ENCODE measurements at places on chromosomes 5 and 9.

GRCh38 chr5:56160723-56161438, 72.2 kb downstream of the ANKRD55 start:
- no peak for DNase-seq

DNA sequence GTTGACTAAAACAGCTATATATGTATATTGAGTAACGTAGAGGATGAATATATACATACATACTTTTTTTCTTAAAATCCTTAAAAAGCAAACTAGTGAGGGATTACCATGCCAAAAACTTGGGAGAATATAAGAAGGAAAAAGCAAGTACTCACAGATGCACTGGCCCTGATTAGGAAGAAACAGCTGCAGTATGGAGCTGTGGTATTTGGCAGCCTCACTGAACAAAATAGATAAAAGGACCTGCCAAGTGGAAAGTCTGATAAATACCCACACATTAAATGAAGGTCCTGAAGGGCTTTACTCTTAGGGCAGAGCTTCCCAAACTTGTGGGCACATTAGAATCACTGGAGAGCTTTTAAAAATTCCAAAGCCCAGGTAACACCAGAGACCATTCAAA, 80.6 kb downstream of the FEM1C start:
- DNase-seq = no peak

GRCh38 chr5:116674881-116675625, 100.4 kb upstream of the SEMA6A start:
- DNase-seq = no peak

- no peak for DNase-seq
Observed at GRCh38 chr5:55520117-55520839, 14.5 kb downstream of the PLPP1 start.

- no peak for DNase-seq
Observed at GRCh38 chr9:73565833-73566465, 414.3 kb downstream of the ANXA1 start.

- no peak for DNase-seq
Observed at GRCh38 chr5:38551030-38552017, 5.1 kb downstream of the LIFR start.

DNA sequence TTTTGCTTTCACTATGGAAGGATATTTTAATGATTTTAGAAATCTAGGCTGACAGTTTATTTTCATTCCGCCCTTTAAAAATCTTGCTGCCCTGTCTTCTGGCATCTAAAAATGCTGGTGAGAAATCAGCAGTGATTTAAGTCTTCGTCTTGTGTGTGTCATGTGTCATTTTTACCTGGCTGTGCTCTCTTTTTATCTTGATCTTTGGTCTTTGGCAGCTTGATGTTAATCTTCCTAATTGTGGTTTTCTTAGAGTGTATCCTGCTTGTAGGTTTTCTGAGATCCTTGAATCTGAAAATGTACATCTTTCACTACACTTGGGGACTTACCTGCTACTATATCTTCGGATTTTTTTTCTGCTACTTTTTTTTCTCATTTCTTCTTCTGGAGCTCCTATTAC, 11.9 kb upstream of the LPCAT1 start:
- no peak for DNase-seq

DNA sequence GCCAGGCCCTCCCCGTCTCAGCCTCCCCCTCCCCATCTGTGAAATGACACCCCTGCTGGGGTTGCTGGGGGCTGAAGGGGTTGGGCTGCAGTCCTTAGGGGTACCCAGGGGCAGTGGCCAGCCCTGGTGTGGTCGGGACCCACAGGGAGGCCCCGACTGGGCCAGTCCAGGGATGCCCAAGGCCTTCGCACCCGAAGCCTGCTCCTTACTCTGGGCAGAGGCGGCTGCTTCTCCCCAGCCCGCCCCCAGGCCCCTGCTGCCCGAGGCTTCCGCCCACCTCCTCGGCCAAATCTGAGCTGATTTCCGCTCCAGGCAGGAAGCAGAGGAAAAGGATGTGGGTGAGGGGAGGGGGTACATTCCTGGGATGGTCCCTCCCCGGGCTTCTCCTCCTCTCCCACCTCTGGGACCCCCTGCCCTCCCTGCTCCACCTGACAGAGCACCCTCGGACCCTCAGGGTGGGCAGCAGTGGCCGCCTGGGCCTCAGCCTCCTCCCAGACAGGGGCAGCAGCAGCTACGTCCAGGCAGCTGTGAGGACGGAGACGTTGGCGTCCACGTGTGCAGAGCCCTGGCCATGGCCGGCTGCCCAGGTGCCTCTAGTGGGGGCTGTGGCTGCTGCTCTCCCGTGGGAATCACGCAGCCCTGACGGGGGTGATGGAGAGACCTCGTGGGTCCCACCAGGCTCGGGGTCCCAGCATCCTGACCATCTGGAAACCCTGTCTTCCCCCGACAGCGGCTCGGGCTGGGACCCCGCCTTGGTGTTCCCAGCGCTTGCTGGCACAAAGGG, 4.2 kb upstream of the NRARP start:
- no peak for DNase-seq

GRCh38 chr9:16152276-16153101, 599.6 kb downstream of the CCDC171 start:
- DNase-seq = no peak

- DNase-seq = no peak
Observed at GRCh38 chr5:135456238-135457099, 4.3 kb upstream of the TIFAB start.

DNA sequence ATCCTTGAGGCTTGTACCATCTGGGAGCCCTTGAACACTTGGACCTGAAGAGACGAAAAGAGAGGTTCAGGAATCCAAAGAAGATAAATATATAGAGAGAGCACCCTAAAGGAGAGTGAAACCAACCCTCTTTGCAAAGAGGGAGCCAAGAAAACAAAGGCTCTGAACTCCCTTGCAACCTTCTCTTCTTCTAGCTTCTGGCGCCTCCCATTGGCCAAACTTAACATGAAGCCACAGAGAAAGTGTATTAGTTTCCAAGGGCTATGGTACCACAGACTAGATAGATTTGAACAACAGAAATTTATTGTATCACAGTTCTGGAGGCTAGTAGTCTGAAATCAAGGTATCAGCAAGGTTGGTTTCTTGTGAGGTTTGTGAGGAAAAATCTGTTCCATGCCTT, 175.1 kb downstream of the HCN1 start:
- no peak for DNase-seq

DNA sequence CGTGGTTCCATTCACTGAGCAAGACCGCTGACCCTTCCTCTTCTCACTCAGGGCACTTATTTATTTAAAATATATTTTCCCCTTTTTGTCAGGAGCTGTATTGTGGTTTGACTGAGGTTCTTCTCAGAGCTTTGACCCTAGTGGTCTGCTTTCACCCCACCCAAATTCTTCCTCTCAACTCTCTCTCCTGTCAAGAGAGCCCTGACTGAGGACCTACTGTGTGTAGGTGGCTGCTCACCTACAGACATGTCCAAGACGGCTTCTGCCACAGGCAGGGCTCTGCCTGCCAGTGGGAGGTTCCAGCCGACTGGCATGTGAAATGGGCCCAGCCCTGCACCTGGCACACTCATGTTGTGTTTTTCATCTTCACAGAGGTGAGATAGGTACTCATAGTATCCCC, 5.2 kb downstream of the DCANP1 start:
- DNase-seq = no peak

GRCh38 chr5:156188016-156188415, 138.9 kb upstream of the SGCD start:
- no peak for DNase-seq

- DNase-seq = no peak
Observed at GRCh38 chr9:132243156-132244074, 81.6 kb downstream of the NTNG2 start.

- DNase-seq = no peak
Observed at GRCh38 chr9:76897804-76898525, 7.9 kb downstream of the PRUNE2 start.

GRCh38 chr5:142726188-142726731, 40.4 kb upstream of the FGF1 start:
- DNase-seq = no peak

- no peak for DNase-seq
Observed at GRCh38 chr9:120358877-120359276, 221.1 kb downstream of the CDK5RAP2 start.

DNA sequence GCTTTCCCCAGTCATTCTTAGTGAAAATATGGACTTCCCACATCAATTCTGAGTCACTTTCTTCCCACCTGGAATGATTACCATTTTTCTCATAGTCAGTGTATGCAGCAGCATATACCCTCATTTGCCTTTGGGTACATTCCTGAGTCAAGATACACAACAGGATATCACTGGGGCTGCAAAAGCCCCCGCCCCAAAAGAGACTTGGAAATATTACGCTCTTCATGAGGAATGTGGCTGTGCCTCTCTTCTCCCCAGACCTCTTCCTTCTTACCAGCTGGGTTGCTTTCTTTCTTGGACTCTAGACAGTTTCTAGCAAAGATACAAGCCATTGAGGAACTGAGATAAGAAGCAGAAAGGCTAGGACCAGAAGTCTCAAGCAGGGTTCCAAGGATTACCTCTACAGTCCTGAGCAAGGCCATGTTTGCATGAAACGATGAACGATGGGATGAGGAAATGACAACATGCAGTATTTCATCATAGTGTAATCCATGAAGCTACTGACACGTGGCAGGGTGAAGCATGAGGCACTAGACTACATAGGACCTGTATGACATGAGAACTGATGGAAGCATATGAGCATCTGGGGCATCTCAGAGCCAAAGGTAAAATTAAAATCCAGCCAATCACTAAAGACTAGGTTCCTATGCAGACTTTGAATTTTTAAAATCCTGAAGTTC, 218.1 kb downstream of the RAB3C start:
- no peak for DNase-seq

DNA sequence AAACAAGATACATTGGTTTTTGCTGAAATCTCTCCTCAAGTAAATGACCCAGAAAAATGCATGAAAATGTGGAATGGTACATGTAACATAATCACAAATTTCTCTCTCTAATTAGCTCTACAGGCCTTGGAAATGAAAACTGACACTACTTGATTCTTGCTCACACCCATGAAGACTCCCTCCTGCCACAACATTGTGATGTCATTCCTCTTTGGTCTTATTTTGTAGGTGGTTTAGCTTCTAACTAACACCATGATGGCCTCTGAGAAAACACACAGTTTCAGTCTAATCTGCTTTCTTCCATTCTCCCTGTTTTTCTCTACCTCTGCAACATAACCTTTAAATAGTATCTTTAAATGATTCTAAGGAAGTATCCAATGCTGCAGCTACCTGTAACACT, 78.6 kb upstream of the FAM174A start:
- DNase-seq = no peak

DNA sequence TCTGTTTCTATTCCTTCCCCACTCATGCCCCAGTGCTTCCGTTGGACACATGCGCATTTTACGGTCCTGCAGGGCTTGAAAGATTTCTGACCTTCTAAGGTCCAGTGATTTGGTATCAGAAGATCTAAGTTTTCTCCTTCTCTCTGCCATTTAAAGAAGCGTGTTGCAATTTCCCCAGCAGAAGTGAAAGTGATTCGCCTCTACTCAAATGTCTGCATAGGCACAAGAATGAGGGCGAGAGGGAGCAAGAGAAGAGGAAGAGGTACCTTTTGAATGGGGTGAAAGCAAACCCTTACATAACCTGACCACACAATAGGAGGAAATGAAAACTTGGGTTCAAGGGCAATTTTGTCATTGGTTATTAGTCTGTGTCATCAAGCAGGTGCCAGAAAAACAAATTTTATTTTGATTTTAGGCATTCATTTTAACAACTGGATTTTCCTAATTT, 31.7 kb upstream of the NR3C1 start:
- DNase-seq = no peak

DNA sequence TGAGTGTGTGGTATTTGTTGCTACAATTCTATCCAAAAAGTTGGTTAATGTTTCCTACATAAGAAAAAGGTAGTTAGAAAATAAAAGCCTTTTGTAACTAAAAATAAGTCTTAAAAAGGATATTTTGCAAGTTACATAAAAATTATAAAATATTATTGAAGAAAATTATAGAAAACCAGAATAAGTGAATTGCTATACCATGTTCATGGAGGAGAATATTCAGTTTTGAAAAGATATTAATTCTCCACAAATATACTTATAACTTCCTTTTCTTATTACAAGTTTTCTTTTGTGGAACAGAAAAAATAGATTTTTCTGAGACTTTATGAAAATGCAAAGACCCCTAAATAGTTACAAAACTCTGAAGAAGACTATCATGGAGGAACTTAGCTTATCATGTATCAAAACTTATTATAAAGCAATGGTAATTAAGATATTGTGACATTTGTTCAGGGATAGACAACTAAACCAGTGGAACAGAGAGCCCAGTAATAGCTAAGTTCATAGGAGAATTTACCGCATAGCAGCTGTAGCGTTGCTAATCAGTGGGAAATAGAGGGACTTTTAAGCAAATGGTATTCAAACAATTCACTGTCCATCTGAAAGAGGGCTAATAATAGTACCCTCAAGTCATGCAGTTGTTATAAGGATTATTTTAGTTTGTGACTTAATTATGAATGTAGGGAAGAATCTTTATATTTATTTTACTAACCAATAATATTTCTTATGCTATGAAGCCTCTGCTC, 515.2 kb upstream of the ZNF608 start:
- DNase-seq = no peak

DNA sequence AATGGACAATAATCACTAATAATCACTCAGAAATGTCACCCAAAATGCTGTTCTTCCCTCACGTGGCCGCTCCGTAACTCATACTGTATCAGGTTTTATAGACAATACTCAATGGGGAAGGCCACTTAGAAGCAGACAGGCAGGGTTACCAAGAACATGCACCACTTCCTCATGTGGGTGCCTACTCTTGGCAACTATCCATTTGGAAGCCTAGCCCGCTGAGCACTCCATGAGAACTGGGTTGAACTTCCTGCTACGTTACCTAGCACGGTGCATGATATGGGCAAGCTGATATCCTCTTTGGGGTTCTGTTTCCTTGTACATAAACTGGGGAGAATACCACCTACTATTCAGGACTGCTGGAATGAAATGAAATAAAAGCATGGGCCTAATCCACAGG, 14.3 kb downstream of the DAP start:
- no peak for DNase-seq

- DNase-seq = no peak
Observed at GRCh38 chr9:115121181-115121580, 3.2 kb upstream of the TNC start.

DNA sequence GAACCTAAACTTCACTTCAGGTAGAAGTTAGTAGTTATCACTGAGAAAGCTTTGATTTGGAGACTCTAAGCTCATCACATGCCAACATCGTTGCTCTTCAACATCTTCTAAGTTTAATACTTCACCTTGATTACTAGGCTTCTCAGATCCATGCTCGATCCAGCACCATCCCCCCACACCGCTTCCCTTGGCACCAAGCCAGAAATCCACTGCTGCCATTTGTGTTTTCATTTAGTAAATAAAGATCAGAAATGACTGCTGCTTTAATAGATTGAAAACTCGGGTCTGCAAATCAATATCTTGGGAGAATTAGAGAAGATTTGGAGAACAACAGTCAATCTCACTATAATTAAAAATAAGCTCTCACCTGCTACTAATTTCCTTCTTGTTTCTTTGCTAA, 214.7 kb upstream of the NR4A3 start:
- no peak for DNase-seq
